Activated T-helper 17 cell treated with anti-CD3 and anti-CD28 coated beads, Interleukin-2, amount 50 U/mL, for 72 hours (primary cell): ENCODE measurements at places on chromosomes 6 and 20. TPM values are rescaled to one million over a fixed set of nuclear protein-coding genes. Genes with fewer than 3 reads are reported as not detected.

GRCh38 chr6:91904586-91905164 is 1317.8 kb upstream of the MAP3K7 start:
- no peak for ATAC-seq

The APCDD1L gene
- total RNA-seq = not detected

The HLA-DRB5 gene
- total RNA-seq = 1.5 TPM

The KCNQ5 gene
- 1.3 TPM for total RNA-seq

- no peak for ATAC-seq
Observed at GRCh38 chr6:135853986-135854385, 2.5 kb downstream of the PDE7B start.

The KCNK16 gene
- not detected for total RNA-seq

The HTR1E gene
- not detected for total RNA-seq

DNA sequence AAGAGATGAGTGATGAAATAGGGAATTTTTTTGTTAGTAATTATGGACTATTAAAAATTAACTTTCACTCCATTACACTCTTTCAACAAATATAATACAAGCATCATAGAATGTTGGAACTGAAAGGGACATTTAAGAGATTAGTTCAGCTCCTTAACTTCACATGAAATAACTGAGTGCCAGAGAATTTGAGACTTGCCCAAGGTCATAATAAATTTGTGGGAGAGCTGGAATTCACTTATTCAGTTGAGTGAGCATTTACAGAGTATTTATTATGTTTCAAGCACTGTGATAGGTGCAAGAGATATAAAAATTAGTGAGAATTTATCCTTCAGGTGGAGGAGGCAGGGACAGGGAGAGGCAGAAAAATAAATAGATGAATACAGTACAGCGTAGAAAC is 154.6 kb downstream of the KCNQ5 start:
- no peak for ATAC-seq

DNA sequence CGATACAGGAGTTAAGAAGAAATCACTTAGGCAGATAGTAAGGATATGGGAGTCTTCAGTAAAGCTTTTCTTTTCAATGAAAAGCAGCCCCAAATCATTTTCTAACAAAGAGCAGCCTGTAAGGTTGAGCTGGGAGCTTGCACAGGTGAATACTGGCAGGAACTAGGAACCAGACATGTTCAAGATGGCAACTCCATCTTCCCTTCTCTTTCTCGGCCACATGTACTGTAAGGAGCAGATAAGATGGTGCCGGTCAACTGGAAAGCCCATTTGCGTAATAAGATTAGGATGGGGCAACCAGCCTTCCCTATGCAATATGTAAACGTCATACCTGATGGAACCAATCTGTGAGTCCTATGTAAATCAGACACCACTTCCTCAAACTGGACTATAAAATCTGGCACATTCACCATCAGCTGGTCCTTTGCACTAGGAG is 46.2 kb upstream of the RNGTT start:
- no peak for ATAC-seq

DNA sequence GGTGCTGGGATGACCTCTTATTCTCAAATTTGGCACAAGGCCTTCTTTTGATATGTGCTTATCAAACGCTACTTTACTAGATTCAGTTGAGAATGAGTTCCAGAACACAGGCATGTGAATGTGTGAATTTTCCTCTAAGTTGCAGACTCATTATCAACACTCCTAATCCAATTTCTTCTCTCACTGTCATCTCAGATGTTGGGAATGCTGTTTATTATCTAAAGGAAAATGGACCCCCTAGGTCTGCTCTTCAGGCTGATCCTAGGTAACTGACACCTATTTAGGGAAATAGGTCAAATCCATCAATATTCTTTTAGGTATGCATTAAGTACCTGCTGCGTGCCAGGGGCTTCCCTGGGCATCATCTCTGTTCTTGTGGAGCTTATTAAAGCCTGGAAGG is 215.0 kb upstream of the NOX3 start:
- ATAC-seq = no peak

DNA sequence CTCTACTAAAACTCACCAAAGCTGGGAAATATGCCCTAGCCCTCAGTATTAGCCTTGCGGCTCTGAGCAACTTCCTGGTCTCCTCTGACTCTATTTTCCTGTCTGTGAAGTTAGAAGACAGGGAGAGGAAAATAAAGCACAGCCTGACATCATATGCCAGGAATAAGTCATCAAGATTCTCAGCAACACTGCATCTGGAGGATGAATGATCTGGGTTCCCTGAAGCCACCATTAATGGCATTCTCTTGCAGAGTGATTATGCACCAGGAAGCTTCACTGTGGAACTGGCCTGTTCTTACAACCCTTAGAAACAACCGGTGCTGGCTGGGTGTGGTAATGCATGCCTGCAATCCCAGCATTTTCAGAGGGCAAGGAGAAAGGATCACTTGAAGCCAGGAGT is 12.4 kb downstream of the ADGRF5 start:
- no peak for ATAC-seq

The PDE7B gene
- total RNA-seq = 0.04 TPM

The STMND1 gene
- total RNA-seq = 0.37 TPM

GRCh38 chr6:42224222-42225028 is 6.8 kb upstream of the MRPS10 start:
- peak; percentile 100 for ATAC-seq

The RGS17 gene
- not detected for total RNA-seq

DNA sequence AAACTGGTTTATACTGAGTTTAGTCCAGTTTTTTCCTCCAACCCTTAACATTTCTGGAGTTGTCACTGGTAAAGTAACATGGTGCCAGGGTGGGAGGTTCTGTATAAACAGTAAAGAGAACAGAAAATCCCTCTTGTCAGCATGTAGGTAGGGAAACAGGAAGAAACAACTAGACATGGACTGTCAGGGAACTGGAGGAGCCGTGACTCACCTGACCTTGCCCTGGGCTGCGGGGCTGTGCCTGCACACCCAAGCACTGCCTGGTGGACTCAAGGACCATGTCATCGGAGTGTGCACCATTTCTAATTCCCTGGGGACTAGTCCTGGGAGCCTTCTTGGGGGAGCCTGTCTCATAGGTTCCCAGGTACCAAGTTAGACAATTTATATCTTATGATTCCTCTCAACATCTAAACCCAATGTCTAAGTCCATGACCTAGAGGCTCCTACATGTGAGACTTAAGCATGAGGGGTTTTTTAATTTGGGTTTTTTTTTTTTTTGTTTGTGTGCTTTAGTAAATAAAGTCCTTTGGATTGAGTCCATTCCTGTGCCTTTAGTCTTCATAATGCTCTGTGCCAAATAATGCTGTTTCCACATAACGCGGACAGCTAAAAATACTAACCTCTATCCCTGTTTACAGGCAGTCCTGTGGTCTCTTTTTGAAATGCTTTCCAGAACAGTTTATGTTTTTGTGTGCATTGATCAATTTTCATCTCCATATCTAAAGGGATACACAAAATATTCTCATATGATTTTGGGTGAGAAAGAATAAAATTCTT is 136.9 kb upstream of the SUPT3H start:
- ATAC-seq = no peak

The CYP39A1 gene
- not detected for total RNA-seq

- peak; percentile 52 for ATAC-seq
Observed at GRCh38 chr6:130843575-130844320, 16.5 kb downstream of the SMLR1 start.

DNA sequence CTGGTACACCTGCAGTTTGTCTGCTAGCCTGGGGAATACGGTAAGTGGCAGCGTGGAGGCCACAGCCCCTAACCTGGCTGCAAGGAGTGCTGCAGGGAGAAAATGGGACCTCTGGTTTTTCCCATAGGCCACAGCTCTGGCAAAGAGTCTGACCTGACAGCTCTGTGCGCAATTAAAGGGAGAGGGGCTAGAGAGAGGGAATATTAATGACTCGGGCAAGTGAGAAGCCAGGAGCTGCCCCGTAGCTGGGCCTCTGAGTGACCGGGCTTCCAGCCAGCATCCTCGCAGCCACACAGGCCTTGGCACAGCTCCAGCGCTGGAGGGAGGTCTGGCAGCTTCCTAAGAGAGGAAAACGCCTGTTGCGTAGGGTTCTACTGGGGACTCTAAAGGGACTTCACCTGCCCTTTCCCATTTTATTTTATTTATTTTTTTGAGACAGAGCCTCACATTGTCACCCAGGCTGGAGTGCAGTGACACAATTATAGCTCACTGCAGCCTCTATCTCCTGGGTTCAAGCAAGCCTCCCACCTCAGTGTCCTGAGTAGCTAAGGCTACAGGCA is 18.2 kb upstream of the OCSTAMP start:
- ATAC-seq = no peak

DNA sequence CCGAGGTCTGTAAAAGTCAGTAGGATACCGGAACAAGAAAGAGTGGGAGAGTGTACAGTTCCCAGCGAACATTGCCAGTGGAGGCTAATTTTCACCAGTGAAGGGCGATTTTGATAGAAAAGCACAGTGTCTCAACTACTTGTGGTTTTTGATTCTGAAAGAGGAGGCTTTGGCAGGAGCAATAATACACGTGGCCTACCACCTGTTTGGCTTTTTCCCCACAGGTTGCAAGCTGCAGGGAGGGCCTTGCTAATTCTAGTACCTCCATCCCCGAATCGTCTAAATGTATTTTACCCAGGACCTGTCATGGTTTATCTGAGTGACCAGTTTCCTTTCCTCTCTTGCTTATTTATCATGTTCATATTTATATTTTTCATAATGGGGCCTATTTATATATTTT is 3.3 kb upstream of the EFCAB8 start:
- no peak for ATAC-seq

The RWDD2A gene
- total RNA-seq = 1.4 TPM

- ATAC-seq = no peak
Observed at GRCh38 chr6:37794825-37795224, 24.7 kb upstream of the ZFAND3 start.

DNA sequence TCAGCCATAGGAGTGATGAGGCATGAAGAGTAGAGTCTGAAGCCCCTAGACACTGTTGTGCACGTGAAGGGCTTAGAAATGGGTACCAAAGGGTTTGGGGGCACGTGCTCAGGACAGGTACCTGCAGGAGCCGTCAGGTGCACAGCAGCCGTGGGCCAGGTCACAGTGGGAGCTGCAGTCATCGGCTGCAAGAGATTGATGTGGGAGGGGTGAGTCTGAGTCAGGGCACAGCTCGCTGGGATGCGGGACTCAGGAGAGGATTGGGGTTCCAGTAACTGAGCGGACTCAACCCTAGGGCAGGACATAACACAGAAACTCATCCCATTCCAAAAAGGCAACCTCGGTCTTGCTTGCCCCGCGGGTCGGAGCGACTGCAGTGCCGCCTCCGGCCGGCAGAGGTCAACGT is 1.1 kb downstream of the DLK2 start:
- peak; percentile 13 for ATAC-seq

- ATAC-seq = no peak
Observed at GRCh38 chr6:63897459-63897858, 261.9 kb downstream of the PHF3 start.

The ABHD16B gene
- not detected for total RNA-seq

DNA sequence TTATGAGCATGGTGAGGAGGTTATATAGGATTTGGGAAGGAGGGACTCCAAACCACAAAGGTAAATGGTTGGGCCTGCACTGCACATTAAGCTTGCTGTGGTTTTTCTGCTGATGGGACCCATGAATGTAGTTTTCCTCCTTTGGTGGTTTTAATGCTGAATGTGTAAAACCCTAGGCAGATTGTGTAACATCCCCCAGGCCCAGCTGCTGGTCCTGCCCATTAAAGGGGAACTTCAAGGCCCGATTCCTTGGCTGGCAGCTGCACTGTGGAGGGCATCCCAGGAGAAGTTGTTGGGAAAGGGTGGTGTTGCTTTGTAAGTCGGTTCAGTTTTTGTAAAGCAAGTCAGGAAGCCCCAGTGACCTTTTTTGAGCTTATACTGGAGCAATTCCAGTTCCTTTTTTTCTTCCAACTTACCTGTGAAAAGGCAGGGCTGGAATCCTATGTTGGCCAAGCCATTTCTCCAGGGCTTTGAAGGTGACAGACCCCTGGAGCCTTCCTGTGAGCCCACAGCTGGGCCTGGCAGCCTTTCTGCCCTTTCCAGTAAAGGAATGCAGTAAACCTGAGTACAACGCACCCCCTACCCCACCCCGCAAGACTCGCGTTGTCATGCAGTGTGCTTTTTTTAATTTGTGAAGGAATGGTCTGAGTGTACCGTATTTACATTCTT is 43.1 kb upstream of the NAA20 start:
- ATAC-seq = no peak

The RIMS4 gene
- 0.13 TPM for total RNA-seq

DNA sequence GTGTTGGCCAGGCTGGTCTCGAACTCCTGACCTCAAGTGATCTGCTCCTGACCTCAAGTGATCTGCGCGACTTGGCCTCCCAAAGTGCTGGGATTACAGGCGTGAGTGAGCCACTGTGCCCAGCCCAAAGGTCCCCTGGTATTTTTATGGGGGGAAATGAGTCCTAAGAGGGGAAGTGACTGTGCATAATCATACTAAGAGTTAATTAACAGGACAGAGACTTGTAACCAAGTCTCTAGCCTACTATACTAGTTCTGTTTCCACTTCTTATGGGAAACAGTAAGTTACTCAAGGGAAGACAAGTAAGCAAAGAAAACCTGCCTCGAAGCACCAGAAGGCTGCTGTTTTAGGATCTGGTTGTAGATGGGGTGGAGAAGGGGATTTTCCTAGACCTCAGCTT is 27.9 kb downstream of the TCF15 start:
- no peak for ATAC-seq

The FAM217A gene
- total RNA-seq = not detected
